ENCODE measurements at places on chromosomes 16 and 17.

DNA sequence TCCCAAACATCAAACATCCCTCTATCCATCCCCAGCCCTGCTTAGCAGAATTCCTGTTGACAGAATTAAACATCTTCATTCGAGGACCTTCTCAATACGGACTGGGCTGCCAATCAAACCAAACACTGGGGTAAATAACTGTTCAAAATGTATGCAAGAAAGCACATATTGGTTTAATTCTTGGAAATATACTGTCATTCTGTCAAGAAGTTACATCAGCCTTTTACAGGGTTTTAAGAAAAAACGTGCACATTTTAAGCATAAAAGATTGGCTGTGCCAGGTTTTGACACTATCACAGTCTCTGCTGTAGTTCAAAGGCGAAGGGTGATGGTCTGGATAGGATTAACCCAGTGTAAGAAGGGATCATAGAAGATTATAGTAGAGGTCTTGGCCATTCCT lies 25.1 kb upstream of the CCNF start:
- DNase-seq: no peak

- no peak for DNase-seq
These were observed 19.6 kb downstream of the COG7 start for GRCh38 chr16:23433261-23433920.

DNA sequence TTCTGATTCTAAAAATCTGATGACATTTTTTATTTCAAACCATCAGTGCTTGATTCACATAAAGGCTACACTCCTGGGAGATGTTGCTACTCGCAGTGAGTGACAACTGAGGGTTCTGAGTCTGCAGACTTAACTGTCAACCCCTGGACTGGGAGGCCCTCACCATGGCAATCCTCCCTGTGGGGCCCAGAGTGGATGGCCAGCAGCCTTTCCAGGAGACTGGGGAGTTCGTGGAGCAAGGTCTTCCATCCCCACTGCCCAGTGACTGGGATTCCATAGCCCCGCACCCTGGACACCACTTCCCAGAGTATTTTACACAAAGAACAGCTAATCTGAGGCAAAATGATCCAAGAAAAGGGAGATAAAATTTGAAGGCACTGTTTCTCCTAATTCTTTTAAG lies 59.3 kb downstream of the CREBBP start:
- DNase-seq: no peak

- no peak for DNase-seq
These were observed 3.0 kb downstream of the SYNGR3 start for GRCh38 chr16:1992704-1993317.

GRCh38 chr17:79646721-79647455 lies 36.0 kb upstream of the RBFOX3 start:
- DNase-seq: no peak

GRCh38 chr16:88005968-88006367 lies 54.7 kb downstream of the BANP start:
- no peak for DNase-seq

DNA sequence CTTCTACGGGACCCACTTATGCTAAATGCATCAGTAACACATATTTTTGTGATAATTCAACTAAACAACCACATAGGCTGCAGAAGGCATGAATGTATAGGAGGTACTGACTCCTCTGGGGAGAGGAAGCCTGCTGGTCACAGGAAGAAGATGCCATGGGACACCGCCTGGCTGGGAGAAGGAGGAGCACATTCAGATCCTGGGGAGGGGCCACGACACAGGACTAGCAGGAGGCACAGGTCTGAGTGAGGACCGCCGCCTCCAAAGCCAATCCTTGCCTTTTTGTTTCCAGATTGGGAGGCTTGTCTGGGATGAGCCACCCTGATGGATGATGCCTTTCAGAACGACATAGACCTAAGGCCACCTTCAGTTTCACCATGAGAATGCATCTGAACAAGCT lies 34.6 kb downstream of the MBTPS1 start:
- DNase-seq: no peak

DNA sequence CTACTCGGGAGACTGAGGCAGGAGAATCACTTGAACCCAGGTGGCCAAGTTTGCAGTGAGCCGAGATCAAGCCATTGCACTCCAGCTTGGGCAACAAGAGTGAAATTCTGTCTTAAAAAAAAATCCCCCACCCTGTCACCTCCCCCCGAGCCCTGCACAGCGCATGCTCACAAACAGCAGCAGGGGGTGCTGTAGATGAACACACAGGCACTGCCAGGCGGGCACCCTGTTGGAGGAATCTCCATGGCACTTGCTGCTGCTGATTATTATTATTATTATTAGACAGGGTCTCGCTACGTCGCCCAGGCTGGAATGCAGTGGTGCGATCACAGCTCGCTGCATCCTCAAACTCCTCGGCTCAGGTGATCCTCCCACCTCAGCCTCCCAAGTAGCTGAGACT lies 24.6 kb downstream of the FZD2 start:
- DNase-seq: no peak

DNA sequence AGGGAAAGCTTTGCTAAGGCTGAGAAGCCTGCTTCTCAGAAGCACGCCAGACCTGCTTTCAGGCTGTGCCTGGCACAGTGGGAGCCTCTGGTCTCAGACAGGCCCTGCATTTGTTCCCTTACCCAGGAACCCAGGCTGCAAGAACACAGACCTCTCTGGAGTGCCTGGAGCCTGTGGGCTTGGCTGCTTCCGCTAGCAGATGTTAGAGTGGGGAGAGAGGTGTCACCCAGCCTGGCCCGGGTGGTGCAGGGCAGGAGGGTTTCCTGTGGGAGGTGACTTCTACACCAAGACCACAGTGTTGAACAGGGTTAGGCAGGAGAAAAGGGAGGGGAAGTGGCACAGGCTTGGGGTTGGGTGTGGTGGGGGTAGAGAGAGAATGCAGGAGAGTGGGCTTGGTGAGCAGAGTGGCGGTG lies 35.8 kb upstream of the ADGRG1 start:
- no peak for DNase-seq

- peak; percentile 53 for DNase-seq
These were observed 48.6 kb downstream of the PRKCA start for GRCh38 chr17:66351033-66351432.

GRCh38 chr16:20954574-20954973 lies 54.0 kb downstream of the LYRM1 start:
- no peak for DNase-seq

DNA sequence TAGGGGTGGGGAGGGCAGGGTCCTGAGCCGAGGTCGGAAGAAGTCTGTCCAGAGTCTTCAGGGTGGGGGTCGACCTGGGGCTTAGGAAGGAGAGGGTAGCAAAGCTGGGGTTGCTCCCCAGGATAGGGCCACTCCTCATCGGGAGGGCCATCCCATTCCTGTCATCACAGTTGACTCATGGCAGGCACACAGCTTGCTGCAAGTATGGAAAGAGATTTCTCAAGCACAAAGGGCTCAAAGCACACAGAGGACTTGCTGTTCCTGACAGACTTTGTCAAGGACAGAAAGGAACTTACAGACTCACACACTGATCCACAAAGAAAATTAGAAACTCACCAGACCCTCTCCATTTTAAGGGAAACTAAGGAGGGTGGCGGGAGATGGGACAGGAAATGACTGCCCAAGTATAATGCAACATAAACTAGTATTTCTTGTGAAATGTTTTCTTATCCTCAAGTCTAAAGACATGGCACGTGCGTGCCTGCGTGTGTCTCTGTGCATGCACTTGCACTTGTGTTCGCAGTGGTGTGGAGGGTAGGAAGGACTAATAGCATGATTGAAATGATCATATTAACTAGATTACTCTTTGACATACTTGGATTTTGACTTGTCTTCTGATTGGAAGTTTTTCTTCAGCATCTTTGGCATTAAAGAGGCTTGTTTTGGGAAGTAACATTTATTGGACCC lies 2.4 kb downstream of the AOC2 start:
- no peak for DNase-seq

GRCh38 chr17:81394921-81395599 lies at the start of gene BAHCC1:
BAHCC1 (plus strand) TSS chr17:81395457; CDS start chr17:81399740, 4,283 bp downstream.
- DNase-seq: peak; percentile 94

DNA sequence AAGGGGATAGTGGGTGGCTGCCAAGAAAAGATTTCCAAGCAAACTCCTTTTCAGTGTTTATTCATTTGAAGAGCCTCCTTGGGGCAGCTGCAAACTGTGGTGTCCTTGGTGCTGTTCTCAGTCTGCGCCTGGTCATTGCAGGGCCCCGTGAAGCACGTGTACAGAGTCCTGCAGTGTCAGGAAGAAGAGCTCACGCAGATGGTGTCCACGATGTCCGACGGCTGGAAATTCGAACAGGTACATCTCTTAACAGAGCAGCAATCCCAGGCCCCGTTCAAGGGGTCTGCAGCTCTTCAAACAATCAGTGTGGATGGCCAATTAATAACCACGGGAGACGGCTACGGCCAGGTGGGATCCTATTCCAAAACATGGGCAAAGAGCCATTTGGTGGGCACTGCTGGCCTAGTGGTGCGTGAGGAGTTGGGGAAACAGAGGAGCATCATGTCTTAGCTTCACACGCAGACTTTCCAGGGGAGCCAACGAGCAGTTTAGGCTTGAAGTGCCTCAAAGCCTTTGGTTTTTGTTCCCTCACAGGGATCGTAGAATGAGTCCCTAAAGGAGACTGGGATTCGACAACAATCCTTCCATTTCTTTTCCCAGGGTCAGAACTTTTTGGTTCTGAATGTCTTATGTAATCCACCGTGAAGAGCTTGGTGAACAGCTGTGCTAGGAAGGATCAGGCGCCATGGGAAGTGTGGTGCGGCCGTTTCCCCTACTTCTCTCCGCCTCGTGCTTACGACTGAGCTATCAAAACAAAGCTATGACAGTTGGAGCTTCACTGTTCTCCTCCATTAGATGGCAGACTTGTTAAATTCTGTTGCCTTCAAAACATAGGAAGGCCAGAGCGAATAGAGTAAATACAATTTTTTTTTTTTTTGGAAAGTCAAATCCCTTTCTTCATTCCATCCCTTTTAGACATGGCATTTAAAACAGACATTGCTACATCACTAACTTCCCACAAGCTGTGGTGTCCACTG lies 12.6 kb downstream of the KCTD2 start:
- peak; percentile 22 for DNase-seq

GRCh38 chr16:88023786-88024185 lies 72.6 kb downstream of the BANP start:
- DNase-seq: no peak

- peak; percentile 41 for DNase-seq
These were observed 50.6 kb upstream of the TANGO6 start for GRCh38 chr16:68792465-68793324.

- DNase-seq: peak; percentile 34
These were observed 90.5 kb upstream of the SOX9 start for GRCh38 chr17:72030067-72030899.

- DNase-seq: no peak
These were observed 409.6 kb upstream of the MAF start for GRCh38 chr16:80009971-80010659.

DNA sequence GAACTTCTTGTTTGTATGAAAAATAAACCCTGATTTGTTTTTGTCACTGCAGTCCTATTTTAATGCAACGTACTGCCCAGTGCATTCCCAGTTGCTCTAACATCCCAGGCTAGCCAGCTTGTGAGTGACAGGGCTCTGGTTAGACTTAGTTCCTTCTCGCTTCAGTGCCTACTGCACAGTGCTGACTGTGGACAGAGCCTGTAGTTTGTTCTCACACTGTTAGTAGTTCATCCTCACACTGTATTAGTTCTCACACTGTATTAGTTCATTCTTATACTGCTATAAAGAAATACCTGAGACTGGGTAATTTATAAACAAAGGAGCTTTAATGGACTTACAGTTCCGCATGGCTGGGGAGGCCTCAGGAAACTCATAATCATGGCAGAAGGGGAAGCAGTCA lies 116.6 kb upstream of the SALL1 start:
- no peak for DNase-seq

DNA sequence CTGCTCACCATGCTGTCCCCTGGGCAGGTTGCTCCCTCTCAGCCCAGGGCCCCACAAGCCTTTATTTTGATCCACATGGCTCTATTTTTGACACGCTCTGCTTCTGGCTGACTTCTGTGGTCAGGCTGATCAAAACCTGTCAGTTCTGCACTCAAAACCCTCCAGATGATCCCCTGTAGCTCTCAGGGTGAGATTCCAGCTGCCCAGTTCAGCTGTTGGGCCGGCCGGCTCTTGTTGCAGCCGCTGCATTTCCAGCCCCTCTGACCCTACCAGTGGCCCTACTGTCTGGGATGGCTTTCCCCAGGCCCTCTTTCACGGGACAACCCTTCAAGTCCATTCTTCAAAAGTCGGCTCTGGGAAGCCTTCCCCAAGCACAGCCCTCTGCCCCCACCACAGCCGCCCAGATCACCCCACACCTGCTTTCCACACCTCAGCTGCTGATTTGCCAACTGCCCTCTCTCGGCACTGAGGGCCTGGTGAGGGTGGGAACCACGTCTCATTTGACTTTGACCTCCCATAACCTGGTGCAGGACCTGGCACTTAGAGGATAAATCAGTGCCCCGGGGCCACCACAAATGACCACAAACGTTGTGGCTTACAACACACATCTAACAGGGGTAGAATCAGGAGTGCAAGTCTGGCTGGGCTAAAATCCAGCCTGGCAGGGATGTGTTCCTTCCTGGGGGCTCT lies 16.3 kb upstream of the CACNG4 start:
- no peak for DNase-seq

GRCh38 chr17:28405632-28406472 lies at the start of gene SLC46A1:
SLC46A1 (minus strand) TSS chr17:28406212; CDS start chr17:28406114, 98 bp downstream.
- DNase-seq: no peak

DNA sequence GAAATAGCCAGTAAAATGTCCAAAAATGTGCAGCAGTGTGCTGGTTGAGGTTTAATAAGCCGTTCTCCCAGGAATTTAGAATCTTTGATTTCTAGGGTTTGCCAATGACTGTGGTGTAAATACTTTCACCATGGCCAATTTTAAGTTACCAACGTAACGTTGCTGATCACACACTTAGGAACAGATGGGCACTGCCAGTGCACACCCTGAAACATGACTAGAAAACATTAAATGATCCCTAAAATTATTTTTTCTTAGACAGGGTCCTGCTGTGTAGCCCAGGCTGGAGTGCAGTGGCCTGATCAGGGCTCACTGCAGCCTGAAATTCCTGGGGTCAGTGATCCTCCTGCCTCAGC lies 3.2 kb downstream of the CA5A start:
- no peak for DNase-seq

DNA sequence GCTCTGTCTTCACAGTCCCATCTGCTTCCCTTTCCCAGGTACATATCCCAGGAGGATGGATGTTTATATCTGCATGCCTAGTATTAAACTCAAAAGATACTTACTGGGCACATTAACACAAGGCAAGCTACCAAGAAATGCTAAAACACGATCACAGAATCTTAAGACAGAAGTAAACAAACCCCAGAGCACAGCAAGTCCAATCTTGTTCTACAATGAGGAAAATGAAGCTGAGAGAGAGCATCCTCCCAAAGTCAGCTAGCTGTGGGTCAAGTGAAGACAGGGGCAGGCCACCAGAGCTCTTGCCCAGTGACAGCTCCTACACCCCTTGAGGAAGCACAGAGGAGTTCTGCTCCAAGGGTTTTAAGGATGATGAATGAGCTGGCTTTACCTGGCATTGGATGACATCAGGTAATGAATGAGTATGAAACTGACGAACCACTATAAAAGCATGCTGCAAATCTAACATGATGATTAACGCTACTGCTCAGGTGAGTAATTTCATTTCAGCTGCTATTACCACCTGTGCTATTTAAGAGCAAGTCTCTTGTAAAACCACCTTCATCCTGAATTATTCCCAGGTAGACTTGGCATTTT lies 20.3 kb downstream of the XPO6 start:
- DNase-seq: no peak

- DNase-seq: no peak
These were observed 337.0 kb upstream of the DYNLRB2 start for GRCh38 chr16:80203821-80204220.

GRCh38 chr17:48044851-48045250 lies 3.3 kb upstream of the NFE2L1 start:
- DNase-seq: no peak

- DNase-seq: no peak
These were observed 95.1 kb downstream of the ZFHX3 start for GRCh38 chr16:72952811-72953271.

GRCh38 chr17:44708401-44709263 lies at the start of gene DBF4B:
DBF4B (plus strand) TSS chr17:44708665; CDS start chr17:44708821, 156 bp downstream.
- DNase-seq: peak; percentile 78
